ENCODE measurements at places on chromosomes 11 and 22.

- no peak for DNase-seq
Observed at GRCh38 chr11:128660947-128661346, 32.9 kb upstream of the FLI1 start.

- DNase-seq = no peak
Observed at GRCh38 chr11:72634472-72635095, 39.6 kb downstream of the PDE2A start.

GRCh38 chr22:23008896-23009295, 61.4 kb upstream of the GNAZ start:
- no peak for DNase-seq

DNA sequence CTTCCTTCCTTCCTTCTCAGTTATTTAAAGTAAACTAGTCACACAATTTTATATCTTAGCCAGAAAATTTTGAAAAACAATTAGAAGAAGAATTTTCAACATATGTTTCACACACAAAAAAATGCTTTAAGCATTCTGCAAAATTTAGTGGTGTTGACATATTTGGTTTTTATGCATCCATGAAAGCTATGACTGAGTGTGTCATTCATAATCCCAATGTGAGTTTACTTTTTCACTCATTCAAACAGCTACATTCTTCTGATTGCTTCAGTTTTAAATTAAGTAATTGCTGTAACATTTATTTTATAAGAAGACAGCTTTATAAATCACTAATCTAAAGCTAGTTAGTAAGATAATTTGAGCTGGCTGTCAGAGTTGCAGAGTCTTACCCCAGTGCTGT, 453.5 kb downstream of the LRRC4C start:
- DNase-seq = no peak

- DNase-seq = no peak
Observed at GRCh38 chr11:95294701-95295100, 63.7 kb upstream of the SESN3 start.

GRCh38 chr22:28977060-28977459, 84.6 kb downstream of the C22orf31 start:
- DNase-seq = no peak

- no peak for DNase-seq
Observed at GRCh38 chr11:66101066-66101464, 31.0 kb downstream of the PACS1 start.

- no peak for DNase-seq
Observed at GRCh38 chr11:119863851-119864601, 135.0 kb upstream of the NECTIN1 start.

DNA sequence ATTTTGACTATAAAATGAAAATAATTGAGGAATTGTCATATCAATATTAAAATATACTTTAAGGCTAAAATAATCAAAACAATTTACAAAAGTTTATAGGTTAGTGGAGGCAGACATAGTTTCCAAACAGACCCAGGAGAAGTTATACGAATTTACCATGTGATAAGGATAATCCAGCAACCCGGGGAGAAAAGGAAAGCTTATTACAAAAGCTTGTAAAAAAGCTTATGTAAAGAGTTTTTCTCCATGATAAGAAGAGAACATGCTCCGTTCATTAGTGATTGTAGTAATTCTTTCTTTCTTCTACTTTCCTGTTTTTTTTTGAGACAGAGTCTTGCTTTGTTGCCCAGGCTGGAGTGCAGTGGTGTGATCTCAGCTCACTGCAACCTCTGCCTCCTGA, 79.0 kb downstream of the ATXN10 start:
- no peak for DNase-seq

- DNase-seq = no peak
Observed at GRCh38 chr11:105609832-105610781, at the start of gene GRIA4. Gene GRIA4 (plus strand): TSS chr11:105610073. CDS start chr11:105610998, 925 bp downstream.

Data from activated CD4-positive, alpha-beta T cell treated with anti-CD3 and anti-CD28 coated beads, Interleukin-2, amount 50 U/mL, for 24 hours (primary cell).